ENCODE measurements at places on chromosomes 13 and 19. TPM values are rescaled to one million over a fixed set of nuclear protein-coding genes. Genes with fewer than 3 reads are reported as not detected.

FXYD7 gene
- 0.58 TPM for polyA plus RNA-seq

LHB gene
- 0.38 TPM for polyA plus RNA-seq

ZNF544 gene
- 47.9 TPM for polyA plus RNA-seq

CHERP gene
- polyA plus RNA-seq = 37.9 TPM

PCDH9 gene
- 15.3 TPM for polyA plus RNA-seq

ZNF729 gene
- polyA plus RNA-seq = 0.91 TPM

FAM124A gene
- polyA plus RNA-seq = 4.8 TPM

DNA sequence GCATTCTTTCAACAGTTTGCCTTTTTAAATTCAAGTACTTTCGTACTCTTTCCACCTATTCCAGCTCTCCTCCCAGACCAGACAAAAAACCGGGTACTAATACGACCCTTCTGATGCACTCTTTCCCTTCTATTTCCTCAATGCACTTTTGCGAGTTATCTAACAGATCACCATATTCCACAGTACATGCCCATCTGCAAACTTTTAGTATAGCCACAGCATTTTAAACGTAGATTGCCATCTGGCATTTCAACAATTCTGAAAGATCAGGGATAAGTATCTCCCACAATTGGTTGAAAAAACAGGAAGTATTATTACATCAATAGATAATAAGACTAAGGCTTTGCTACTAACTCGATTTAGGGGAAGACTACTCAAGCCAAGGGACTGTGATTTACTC lies 31.5 kb downstream of the RBM26 start:
- no peak for DNase-seq

DNA sequence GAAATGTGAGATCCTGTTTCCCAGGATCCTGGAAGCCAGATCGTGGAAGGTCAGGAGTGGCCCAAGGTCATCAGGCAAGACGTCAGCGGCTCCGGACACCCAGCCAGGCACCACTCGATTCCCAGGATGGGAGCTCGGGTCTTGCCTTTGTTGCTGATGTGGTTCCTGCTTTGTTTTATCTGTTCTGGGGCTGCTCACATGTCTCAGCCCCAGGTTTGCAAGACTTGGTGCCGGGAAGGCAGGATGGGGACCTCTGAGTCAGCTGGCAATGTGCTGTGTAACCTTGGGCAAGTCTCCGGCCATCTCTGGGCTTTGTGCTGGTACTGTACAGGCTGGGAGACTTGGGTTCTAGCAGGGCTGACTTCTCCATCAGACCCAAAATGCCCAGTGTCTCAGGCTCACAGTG lies 1.4 kb upstream of the FCHO1 start:
- no peak for DNase-seq

DNA sequence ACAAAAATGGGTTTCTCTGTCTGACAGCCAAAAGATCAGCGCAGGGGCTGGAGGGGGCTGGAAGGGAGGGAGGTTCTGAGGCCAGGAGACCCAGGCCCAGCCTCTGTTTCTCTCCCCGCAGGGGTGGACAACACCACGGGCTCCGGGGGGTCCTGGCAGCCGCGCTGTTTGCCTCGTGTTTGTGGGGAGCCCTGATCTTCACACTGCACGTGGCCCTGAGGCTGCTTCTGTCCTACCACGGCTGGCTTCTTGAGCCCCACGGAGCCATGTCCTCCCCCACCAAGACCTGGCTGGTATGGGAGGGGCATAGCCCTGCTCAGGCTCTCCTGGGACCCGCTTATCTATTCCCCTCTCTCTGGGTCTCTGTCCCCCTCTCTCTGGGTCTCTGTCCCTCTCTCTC lies 9.6 kb downstream of the CPT1C start:
- no peak for DNase-seq

GRCh38 chr19:45960595-45961235 lies 12.9 kb downstream of the NOVA2 start:
- no peak for DNase-seq

- no peak for DNase-seq
These were observed 4.4 kb downstream of the KXD1 start for GRCh38 chr19:18562086-18562485.

DNA sequence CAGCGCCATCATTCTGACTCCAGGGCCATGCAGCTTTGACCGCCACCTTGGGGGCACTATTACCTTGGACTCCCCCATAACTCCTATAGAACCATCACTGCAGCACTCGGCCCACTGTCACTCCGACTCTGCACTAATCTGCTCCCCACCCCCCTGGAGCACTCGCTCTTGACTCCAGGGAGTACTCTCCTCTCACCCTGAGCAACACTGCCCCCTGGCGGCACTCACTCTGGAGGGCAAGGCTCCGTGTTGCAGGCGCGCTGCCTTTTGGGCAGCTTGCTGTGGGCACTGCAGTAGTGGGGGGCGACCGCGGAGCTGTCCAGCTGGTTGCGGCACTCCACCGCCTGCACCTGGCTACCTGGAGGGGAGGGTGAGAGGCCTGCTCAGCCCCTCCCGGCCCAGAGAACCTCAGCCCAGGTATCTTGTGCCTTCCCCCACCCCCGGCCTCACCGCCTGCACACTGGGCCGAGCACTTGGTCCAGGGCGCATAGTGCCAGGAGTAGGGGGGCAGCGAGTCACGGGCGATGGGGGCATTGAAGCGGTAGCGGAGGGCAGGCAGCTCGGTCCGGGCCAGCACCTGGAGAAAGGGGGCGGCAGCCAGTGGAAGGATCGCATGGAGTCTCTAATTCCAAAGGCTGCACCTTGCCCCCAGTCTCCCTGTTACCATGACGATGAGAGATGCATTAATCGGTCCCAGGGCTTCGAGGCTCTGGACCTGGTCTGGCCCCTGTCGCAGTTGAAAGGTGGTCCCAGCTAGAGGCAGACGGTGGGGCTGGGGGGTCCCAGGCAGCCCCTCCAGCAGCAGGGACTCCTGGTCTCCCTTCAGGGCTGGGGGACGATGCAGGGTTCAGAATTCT lies 8.9 kb upstream of the MYO1F start:
- DNase-seq = no peak
